ENCODE measurements at places on chromosomes 4 and X.

DNA sequence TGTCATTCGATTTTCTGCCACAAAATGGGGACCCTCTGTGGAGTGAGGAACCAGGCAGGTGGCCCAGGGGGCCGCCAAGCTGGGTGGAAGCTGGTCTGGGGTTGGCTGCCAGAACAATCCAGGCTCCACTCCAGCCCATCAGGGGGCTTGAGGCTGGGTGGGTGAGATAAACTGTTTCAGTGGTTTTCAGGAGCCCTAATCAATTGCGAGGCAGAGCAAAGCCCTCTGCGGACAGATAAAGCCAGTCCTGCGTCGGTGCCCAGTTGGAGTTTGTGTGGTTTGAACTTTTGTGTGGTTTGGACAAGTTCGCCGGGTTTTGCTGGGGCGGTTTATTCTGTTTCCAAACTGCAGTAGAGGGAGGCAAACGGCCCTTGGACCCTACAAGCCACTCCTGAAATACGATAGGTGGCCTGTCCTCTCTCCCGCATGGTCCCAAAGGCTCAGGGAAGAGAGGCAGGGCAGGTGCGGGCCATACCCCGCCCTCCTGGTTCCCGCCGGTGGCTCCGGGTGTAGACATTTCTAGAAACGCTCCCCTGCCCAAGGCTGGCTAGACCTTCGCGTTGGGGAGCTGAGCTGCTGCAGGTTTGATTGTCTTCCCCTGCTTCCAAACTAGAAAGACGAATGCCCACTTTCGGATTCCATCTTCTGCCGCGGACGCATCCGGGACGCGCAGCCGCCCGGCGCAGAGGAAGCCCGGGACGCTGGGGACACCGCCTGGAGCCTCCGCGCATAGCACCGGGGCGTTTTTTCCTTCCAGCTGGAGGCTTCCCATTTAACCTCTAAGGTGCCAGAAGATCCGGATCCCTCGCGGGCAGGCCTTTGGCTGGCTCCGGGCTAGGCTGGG, 169.0 kb upstream of the BCOR start:
- no peak for DNase-seq

DNA sequence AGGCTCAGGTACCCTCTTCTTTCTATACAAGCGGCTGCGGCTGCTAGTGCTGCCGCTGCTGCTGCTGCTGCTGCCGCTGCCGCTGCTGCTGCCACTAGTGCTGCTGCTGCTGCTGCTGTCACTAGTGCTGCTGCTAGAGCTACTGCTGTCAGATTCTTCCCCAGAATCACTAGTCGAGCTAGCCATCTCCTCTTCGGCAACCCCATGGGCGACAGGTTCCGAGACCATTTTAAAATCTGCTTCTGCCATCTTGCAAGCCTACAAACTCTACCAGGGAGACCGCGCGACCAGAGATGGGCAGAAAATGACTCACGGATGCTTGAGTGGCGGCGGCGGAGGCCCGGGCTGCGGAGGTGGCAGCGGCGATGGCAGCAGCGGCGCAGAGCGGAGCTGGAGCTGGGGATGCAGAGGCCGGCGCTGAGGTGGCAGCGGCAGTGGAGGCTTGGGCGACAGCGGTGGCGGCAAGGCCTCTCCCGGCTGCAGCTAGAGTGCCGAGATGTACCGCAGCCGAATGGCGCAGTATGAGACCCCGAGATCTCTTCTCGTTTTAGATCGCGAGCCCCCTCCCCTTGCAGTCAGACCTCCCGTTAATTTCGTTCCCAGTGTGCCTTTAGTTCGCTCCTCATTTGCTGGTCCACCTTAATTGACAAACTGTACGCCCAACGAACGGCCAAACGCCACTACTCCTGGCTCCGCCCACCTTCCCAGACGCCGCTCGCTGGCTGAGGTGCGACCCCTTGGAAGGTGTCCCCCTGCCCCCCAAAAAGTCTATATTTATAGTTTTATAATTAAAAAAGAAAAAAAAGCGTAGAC, at the start of gene NAP1L3:
NAP1L3 (minus strand) TSS at position 523 of the 813 bp plus-strand sequence; CDS start at position 249, 274 bp downstream.
- DNase-seq: peak; percentile 12

DNA sequence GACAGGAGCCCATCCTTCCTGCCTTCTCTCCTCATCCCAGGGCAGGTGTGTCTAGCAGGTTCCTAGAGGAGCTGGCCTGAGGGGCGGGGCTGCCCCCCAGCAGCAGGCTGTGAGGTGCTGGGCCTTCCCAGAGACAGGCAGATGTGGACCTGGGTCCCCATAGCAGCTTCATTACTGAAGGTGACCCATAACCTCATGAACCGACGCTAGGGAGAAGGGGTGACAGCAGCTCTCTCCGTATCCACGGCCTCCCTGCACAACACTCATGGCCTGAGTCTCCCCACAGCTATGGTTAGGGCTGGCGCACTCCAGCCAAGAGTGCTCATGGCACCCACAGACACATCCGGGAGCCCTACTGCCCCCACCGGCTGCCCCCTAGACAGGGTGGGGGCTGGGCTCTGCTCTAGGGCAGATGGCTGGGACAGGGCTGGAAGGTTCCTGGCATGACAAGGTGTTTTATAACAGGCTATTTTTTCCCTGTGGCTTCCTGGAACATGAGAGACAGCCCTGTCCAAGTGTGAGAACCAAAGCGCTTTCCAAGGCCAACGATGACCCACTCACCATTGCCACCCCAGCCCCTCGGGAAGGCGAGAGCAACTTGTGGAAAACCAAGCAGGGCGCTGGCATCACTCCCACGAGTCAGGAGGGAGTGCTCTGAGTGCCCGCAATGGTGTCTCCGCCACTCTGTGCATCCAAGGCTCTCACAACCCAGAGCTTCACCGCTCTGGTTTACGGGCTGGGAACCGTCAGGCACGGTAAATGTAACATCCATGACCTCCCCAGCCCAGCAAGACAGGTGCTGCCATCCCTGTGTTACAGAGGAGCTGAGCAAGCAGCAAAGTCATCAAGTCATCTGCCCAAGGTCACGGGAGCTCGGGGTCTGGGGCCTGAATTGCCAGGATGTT, 59.8 kb downstream of the ACOX3 start:
- no peak for DNase-seq

DNA sequence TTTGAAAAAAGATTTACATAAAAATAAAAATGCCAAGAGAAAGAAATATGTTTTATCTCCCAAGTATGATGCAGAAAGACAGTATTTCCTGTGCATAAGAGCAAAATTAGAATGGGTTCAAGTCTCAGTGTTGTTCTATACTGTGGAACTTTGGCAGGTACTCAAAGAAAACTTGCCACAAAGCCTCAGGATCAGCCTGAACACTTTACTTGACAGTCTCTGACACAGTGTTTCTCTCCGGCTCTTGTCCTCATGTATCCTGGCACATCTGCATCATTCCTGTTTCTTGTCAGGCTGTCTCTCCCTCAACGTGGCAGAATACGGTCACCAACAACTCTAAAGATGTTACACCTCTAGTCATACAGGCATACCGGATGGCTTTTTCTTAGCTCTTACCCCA, 273.7 kb downstream of the ARHGAP24 start:
- DNase-seq: no peak

GRCh38 chr4:71406459-71406963, 67.7 kb downstream of the SLC4A4 start:
- DNase-seq: no peak

DNA sequence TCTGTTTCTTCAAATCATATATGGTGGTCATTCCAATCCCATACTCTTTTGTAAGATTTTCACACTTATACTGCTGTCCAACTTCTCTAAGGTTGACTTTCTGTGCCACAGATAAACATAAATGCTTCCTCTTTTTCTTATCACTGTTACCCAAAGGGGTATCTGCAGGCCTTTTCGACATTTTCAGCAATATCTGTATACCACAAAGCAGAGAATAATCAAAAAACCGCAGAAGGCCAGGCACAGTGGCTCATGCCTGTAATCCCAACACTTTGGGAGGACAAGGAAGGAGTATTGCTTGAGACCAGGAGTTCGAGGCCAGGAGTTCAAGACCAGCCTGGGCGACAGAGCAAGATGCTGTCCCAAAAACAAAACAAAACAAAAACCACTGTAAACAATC, 3.1 kb upstream of the RFC1 start:
- no peak for DNase-seq

DNA sequence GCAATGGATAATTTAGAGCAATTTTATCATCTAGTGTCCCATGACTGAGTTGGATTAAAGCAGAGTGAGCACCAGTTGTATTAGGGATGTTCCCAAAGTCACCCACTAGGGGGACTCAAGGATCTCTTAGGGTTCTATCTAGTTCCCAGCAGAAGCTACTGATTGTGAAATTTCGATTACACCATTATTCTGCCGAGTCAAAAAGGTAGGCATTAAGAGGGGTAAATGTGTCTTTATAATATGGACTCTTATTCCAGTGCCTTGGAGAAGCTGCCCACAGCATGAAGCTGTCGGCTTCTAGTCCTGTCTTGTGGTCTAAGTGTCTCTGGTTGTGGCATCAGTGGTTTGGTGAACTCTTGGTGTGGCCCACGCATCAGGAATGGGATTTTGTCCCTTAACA, 53.3 kb downstream of the RGS12 start:
- DNase-seq: peak; percentile 16

DNA sequence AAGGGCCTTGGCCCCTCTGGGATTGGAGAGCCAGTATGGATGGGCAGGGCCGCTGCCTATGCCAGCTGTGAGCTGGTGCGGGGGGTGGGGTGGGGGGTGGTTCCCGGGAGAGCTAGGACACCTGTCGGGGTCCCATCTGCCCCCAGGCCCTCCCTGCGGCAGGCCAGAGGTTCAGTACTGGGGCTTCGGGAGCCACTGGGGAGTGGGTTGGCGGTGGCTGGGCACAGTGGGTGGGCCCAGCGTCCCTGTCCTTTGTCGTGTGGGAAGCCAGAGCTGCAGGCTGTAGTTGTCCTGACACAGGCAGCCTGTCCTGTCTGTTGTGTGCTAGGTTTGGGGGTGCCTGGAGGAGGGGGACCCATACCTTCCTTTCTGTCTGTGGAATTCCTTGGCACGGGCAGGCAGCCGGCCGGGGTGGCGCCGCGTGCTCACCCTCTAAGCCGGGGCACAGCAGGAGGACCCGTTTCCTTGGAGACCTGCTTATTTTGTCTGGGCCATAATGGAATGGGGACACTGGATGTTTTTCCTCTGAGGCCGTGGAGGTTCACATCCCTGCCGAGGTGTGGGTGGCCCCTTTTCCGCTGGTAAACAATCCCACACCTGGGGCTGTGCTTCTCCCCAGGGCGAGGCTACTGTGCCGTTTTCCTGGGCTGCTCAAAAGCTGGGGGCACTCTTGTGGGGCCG, 14.8 kb downstream of the DOK7 start:
- no peak for DNase-seq

DNA sequence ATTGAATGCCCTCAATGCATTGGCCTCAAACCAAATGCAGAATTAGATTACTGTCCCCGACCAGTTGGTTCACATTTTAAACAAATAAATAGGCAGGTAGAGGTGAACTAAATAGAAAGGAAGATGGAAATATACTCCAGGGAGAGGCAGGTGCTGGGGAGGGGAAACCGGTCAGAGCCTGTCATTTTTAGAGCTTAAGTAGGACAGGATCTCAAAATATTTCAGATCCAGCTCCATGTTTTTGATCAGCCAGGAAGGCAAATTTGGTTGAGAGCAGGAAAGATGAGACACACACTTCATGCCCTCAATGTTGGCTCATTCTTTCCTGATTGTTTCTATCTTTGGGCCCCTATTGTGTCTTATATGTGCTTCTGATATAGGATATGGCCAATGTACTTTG, 206.7 kb downstream of the SHROOM3 start:
- DNase-seq: no peak

- no peak for DNase-seq
Observed at GRCh38 chr4:26719954-26720552, 136.2 kb downstream of the TBC1D19 start.

GRCh38 chr4:55512922-55513571, 33.7 kb downstream of the CLOCK start:
- no peak for DNase-seq

DNA sequence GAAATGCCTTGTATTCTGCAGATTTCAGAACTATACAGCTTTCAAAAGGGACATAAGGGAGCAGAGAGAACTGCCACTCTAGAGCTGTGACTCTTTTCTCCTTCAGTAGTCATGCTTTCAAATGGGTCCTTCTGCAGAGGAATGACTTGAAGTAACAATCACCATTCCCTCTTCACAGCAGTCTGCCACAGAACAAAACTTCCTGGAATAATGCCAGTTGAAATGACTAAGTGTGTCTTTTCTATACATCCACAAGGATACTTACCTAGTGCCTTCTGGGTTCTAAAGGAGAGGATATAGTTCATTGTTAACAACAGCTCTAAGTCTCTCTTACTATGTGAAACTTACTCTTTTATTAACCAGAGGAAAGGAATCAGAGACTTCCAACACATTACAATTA, 515.4 kb upstream of the ATOH1 start:
- DNase-seq: no peak

- no peak for DNase-seq
Observed at GRCh38 chrX:153792368-153792767, 1.8 kb downstream of the IDH3G start.

GRCh38 chr4:80831383-80832361, 198.8 kb upstream of the BMP3 start:
- no peak for DNase-seq

DNA sequence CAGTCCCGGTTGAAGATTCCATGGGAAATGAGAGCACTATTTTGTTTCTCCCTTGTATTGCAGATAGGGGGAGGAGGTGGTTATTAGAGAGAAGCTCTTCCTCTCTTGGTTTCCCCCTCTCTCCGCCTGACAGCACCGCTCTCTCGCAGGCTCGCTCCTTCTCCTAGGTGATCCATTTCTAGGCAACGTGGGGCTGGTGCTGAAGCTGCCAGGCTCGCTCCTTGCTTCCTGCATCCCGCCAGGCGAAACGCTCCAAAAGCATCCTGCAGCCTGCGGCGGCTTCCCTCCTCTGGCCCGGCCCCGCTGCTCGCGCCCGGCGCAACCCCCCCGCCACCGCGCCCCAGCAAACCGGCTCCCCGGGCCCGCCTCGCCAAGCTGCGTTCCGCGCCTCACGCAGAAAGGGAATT, at the start of gene GRID2:
GRID2 (plus strand) TSS at position 346 of the 407 bp plus-strand sequence.
- no peak for DNase-seq

DNA sequence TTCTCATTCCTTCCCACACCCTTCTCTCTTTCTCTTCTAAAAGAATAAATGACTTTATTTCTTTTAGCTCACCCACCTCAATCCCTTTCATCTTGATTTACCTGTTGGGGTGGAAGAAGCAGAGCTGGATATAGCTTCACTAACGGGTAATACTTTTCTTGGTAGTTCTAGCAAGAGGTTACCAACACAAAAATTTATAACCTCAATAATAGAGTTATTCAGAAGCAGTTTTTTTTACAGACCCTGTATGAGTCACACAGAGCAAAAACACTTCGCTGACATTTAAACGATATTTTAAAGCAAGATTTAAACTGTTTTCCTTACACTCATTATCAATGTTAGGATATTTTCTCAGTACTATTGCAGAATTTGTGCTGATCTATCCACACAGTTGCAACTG, 42.4 kb downstream of the CBLL2 start:
- DNase-seq: no peak

- no peak for DNase-seq
Observed at GRCh38 chr4:151962138-151962823, 201.5 kb upstream of the GATB start.

DNA sequence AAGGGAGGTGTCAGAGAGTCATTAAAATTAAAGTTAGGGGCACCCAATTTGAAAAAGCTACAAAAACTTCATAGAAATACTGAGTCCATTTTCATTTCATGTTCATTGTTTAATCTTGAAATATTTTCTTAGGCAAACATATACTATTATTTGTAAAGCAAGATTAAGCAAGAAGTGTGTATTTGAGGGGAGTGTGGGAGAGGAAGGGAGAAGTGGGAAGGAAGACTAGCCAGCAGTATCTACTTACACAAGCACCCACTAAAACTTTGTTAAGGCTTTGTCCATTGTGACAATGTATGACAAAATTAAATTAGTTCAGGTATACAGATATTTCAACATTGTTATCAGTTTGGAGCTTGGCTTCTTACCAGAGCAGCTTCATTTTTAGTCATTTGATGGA, 222.9 kb downstream of the ARHGAP24 start:
- no peak for DNase-seq

Measured in NCI-H1436 treated with DMSO at 0.1 percent for 48 hours (cell line).